HFF-Myc (cell line): ENCODE measurements at places on chromosomes 7 and 10.
A peak's percentile ranks its signal among the peaks of the same experiment; 100 is the strongest.

GRCh38 chr10:117609796-117610170, 67.2 kb downstream of the EMX2 start:
- no peak for DNase-seq

DNA sequence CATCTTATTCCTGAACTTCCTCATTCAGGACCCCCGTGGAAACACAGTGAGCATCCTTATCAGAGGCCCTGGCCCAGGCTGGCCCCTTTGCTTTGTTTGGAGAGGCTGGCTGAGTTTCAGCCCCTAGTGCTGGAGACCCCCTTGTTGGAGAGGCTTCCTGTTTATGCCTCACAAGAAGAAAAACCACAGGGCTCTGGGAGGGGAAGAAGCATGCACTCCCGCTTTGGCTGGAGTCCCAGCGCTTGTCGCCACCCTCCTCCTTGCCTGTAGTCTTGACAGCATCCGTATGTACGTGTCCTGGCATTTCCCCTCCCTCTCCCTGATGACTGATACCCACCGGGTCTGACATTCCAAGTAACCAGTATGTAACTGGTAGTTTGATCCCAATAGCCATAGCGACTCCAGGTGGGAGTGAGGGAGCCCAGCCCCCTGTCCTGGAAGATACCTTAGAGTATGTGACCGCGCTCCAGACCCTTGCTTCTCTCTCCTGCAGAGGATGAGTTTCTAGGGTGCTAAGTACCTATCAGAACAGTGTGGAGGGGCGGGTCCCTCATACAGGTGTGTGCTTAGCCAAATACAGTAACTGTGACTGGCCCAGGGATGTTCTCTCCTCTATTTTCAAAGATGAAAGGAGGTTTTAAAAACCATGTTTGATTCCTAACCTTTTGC, 6.9 kb upstream of the ATP6V0E2 start:
- no peak for DNase-seq

DNA sequence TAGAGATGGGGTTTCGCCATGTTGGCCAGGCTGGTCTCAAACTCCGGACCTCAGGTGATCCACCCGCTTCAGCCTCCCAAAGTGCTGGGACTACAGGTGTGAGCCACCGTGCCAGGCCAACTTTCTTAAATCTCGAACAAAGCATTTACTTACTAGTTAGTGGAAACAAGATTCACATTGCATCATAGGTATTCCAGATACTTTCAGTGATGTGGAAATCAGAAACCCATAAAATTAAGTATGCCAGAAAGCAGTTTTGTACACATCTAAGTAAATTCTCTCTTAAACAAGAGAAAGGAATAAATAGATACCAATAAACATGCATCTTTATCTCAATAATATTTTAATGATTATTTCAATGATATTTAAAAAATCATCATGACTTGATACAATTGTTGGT, 75.5 kb downstream of the DGKI start:
- no peak for DNase-seq

DNA sequence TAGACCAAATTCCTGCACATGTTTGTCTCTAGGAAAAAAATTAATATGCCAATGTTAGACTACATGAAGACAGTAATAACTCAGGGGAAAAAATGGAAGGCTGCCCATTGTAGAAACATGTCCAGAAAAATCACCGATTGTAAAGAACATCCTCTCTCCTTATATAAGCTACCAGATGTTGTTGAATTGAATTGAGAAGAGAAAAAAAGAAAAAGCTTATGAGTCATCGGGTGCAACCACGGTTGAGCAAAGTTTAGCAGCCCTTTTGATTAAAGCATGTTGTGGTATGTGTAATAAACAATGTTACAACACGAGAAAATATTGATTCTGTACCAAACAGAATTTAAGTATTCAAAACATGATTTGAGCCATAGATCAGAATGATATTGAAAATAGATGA, 102.3 kb upstream of the ARHGAP21 start:
- DNase-seq, result peak; percentile 66

DNA sequence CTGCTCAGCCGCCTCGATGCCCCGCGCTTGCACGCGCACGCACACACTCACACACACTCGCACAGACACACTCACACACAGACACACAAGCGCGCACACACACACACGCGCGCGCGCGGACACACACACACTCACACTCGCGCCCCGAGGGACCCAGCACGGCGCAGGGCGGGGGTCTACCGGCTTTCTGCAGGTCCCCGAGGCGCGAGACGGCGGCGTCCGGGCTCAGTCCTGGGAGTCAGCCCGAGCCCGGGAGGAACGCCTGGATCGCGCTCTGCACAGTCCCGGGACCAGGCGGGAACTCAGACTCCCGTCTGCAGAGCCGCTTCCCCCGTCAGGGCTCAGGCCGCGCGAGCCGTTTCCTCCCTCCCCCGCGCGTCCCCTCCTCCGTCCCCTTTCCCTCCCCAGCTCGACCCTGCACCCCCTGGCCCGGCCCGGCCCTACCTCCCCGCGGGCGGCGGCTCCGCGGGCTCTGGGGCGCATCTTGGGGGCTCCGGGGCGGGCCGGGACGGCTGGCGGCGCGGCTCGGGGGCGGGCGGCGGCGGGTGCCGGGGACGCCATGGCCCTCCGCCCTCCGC, 464 bp downstream of the DENND2A start:
- no peak for DNase-seq

DNA sequence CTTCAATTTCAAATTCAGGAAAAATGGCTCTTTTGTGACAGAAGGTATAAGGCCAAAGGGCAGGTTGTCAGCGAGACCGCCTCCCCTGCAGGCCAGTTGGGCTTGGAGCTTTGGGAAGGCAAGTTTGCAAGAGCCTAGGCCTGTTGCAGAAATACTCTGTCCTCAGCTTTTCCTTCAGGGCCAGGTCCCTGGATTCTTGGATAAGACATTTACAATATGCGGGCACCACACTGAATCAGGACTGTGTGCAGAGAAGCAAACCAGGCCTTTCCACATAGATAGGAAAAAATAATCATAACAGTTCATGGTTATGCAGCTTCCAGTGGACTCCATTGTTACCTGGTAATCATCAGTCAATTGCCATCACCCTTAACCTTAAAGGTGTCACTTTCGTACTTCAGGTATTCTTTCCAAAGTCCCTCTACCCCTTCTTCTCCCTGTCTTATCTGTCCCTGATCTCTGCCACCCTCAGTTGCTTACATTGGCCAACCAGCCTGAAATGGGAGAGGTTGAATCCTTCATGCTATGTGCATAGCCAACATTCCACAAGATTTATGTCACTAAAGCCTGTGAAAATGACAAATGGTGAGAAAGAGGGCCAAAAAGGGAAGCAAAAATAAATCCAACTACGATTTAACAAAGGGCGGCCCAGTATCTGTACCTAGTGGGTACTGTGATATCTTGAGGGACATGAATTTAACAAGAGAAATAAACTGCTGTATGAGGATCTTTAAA, 304.5 kb upstream of the NFE2L3 start:
- DNase-seq, result no peak

DNA sequence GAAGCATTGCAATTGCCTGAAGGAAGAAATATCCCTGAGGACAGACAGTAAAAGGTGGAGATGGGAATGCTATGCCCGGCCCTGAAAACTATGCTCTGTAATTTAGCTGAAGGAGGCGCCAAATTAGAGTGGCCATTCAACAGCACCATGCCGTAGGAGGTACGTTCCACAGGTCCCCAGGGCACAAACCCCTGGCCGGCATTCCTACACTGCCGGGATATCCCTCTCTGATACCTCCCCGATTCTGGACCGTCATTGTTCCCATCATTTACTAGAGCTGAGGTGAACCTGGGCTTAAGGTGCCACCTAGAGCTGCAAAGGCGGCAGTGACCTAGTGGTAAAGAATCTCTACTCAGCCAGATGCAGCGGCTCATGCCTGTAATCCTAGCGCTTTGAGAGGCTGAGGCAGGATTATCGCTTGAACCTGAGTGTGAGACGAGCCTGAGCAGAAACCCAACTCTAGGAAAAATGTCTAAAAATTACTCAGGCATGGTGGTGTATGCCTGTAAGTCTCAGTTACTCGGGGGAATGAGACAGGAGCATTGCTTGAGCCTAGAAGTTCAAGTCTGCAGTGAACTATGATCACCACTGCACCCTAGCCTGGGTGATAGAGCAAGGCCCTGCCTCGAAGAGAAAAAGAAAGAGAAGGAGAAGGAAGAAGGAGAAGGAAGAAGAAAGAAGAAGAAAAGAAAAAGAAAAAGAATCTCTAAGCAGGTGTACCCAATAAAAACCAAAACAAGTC, 53.0 kb upstream of the TNKS2 start:
- DNase-seq, result no peak

GRCh38 chr7:111018960-111019736, 71.8 kb upstream of the LRRN3 start:
- DNase-seq, result no peak

- DNase-seq, result no peak
Observed at GRCh38 chr10:96902731-96903358, 70.7 kb downstream of the LCOR start.

DNA sequence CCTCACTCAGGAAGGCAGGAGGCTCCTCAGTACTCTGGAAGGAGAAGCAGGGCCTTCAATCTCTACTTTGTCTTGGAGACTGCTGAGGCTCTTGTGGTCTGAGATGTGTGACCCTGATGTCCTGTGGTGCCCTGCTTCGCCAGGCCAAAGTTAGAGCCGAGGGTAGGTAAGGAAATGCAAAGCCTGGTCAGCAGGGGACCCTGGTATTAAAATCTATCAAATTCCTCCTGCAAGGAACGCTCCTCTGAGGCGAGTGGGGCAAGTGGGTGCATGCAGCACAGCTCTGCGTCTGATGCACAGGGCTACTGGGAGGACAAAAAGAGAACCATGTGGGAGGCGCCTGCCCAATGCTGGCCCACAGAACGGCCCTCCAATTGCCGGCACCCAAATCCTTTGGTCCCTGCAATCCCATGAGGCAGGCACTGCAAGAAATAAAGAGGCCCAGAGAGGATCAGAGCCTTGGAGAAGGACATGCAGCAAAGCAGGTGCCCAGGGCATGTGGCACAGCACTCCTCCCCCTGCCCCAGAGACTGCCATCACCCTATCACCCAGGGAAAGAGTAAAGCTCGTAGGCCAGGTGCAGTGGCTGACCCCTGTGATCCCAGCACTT, 23.1 kb upstream of the ZMIZ1 start:
- no peak for DNase-seq

- no peak for DNase-seq
Observed at GRCh38 chr7:71466448-71467145, 334.7 kb downstream of the GALNT17 start.

DNA sequence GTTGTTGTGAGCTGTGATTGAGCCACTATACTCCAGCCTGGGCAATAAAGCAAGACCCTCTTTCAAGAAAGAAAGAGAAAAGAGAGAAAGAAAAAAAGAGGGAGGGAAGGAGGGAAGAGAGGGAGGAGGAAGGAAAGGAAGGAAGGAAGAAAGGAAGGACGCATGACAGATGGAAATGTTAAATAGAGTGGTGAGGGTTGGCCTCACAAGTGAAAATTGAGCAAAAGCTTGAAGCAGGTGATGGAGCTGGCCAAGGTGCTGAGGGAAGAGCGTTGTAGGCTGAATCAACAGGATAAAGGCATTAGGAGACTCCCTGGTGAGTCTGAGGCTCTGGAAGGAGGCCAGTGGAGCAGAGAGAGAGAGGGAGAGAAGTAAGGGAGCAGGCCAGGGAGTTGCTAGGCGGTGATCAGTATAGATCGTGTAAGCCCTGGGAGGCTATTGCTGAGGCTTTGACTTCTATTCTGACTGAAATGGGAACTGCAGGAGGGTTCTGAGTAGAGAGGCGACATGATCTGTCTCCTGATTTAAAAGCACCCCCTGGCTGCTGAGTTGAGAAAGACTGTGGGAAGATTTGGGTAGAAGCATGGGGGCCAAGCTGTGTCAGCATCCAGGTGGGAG, 26.5 kb upstream of the TMEM248 start:
- no peak for DNase-seq

DNA sequence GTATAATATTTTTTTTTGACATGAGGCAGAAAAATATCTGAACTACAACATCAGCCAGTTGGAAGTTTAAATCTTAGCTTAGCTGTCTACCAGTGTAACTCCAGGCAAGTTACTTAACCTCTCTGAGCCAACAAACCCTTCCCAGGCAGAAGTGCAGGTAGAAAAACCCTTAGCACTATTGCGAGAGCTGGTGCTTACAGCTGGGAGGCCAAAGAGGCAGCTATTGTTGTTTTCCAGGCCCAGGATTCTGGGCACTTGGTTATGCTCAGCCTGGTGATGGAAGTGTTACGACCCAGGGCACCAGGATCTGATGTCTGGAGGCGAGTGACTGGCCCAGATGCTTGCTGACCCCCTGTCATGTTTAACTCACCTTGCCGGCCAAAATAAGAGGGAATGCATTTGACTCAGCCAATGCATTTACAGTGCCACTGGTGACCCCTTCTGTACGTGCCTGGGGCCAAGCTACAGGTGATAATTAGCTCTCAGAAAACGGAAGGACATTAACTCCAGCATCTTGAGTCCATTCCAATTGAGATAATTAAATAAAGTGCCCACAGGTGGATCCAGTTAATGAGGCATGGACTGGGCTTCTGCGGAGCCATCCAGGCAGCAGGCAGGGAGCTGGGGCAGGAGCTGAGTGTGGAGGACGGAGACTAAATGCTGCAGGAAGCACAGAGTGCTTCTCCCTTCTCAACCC, 126.5 kb upstream of the HABP2 start:
- DNase-seq, result no peak

GRCh38 chr10:131653140-131653539, 247.7 kb upstream of the PPP2R2D start:
- no peak for DNase-seq

DNA sequence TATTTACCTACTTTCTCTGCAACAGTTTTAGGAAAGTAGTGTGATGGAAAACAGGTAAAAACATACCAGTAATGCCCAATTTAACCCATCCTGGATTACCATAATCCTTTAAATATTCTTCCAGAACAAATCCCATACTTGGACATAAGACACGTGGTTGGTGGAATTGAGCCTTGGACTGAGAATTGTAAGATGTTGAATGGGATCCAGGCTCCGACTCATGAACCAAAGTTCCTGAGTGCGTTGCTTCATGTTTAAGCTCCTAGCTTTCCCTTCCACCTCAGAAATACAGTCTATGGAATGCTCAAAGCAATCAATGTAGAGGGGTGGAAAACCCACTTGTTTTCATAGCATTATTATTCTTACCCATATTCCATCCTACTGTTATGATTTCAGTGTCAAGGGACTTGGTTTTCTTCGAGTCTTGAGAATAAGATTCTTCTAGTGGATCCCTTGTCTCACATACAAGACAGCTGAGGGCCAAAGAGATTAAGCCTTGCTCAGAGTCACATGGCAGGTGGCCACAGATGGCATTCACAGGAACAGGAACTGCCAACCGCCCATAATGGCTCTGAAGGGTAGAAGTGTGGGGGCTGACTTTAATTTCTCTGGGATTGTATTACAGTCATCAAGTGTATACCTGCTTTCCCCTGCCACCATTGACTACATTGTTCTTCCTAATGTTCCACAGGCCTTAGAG, 171.2 kb downstream of the GFRA1 start:
- no peak for DNase-seq

DNA sequence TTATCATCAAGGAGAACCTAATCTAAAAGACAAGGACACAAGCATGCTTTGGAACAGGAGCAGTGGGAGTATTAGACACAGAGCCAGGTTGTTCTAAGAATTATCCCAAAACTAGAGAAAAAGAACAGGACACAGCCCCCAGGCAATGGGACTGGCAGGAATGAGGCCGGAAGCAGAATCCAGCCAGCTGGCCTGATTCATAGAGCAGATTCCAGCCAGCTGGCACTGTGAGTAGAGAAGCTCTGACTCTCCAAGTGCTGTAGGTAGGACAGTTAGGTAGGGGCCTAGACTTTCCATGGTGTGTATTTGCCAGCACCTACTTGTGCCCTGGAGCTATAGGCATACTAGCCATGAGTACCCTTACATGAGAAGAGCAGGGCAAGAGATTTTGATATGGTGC, 13.3 kb upstream of the RAB18 start:
- no peak for DNase-seq

- no peak for DNase-seq
Observed at GRCh38 chr7:155526225-155526624, 20.1 kb downstream of the CNPY1 start.

GRCh38 chr7:18590744-18591340, 95.3 kb downstream of the HDAC9 start:
- peak; percentile 63 for DNase-seq
